ENCODE measurements at places on chromosomes 1 and 21.

DNA sequence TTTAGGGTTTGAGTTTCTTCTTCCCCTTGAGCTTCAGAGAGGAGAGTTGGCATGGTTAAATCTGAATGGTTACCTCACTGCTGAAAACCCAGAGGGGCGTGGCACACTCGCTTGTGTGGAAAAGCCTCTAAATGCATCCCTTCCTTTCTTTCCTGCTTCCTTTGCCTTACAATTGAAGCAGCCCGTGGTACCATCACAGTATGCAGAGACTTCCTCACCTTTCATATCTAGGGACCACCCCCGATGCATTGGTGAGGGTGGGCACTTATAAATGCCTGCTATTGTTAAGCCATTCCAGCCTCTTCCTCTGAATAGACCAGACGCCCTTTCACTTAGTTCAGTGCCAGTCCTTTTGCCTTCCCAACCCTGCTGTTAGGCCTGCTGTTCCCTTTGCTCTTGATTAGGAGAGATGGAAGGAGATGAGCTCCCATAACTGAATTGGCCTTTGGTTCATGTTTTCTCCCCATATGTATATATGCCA, 21.9 kb upstream of the LAX1 start:
- no peak for DNase-seq

DNA sequence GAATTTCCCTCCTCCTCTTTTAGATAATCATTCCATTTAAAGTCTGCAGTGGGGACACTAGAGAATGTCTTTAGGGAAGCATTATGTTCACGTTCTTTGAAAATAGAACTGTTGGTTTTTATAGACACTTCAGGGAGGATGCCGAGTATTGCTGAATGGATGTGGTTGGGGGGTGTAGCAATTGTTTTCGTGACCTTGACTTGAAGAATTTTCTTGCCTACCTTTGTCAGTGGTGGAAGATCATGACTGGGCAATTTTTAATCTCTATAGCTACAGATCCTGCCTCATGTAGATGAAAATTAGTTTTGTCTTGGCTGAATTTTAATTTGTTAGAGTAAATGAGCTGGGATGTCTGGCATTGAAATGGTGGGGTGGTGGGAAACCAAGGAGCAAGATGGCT, 3.8 kb downstream of the SMG7 start:
- no peak for DNase-seq

GRCh38 chr1:31768939-31769704, 5.0 kb upstream of the ADGRB2 start:
- no peak for DNase-seq

GRCh38 chr1:246583448-246584185, 17.4 kb downstream of the CNST start:
- no peak for DNase-seq

DNA sequence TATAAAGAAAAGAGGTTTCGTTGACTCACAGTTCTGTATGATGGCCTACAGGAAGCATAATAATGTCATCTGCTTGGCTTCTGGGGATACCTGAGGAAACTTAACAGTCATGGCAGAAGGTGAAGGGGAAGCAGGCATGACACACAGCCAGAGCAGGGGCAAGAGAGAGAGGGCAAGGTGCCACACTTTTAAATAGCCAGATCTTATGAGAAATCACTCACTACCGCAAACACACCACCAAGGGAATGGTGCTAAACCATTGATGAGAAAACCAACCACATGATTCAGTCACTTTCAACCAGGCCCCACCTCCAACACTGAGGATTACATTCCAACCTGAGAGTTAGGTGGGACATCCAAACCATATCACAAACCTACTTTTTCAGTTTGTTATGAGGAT, 245.9 kb upstream of the SGIP1 start:
- no peak for DNase-seq

DNA sequence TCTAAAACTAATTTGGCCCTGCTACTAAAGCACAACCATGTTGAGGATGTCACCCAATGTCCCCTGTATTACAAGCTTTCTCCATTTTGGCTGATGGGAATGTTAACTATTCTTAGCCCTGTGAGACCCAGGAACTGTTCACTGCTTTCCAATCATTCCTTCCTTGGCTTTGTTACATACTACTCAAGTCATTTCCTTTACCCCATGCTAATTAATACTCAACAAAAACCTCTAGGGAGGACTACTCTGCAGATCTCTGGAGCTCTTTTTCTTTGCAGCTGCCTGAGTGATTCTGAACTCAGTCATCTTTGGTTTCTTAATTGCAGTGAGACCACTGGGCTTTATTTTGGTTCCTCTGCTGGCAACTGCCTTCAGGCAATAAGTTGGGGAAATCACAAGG, 23.3 kb upstream of the RPE65 start:
- no peak for DNase-seq

GRCh38 chr1:232310541-232310940, 319.4 kb downstream of the SIPA1L2 start:
- DNase-seq = no peak

- DNase-seq = no peak
Measured at GRCh38 chr1:97094247-97094972, 372.8 kb downstream of the PTBP2 start.

- DNase-seq = no peak
Measured at GRCh38 chr21:19731251-19731650, 1267.0 kb upstream of the NCAM2 start.

- DNase-seq = no peak
Measured at GRCh38 chr1:32411261-32411660, 17.0 kb upstream of the BSDC1 start.

GRCh38 chr1:200346700-200347099, 63.1 kb downstream of the ZNF281 start:
- no peak for DNase-seq

DNA sequence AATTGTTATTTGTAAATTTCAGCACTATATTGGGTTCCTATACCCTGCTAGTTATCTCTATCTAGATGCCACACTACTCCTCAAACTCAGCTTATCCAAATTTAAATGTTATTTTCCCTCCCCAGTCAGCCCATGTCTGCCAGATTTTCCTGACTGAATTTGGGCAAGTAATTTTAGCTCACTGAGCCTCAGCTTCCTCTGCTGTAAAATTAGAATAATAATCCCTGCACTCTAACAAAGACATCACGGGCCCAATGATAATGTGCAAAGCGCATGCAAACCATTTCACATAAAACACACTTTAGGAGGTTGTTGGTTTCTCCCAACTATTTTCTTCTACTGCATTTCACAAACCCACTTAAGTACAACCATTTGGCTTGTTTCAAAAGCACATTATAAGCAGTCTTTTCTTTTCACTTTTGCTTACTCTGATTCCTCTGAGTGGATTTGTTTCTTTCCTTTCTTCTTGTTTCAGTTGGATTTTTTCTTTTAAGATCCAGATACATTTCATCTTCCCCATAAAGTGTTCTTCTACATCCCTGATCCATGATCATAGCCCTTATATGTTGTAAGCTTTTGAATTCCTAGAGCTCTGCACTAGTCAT, 152.8 kb upstream of the DPT start:
- no peak for DNase-seq

- no peak for DNase-seq
Measured at GRCh38 chr1:29312469-29313461, 76.4 kb downstream of the PTPRU start.

- no peak for DNase-seq
Measured at GRCh38 chr1:184889902-184890301, 84.4 kb downstream of the NIBAN1 start.

DNA sequence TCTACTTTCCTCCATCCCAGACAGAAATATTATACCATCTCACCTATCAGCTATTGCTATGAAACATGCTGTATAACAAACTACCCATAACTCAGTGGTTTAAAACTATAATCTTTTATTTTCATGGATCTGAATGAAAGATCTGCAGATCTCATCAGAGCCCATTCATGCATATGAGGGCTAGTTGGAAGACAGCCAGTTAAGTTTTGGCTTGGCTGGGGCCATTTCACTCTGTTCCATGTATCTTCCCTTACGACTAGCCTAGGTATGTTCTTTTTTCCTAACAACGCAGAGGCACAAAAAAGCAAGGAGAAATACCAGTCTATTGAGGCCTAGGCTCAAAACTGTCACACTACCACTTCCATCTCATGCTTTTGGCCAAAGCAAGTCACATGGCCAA, 28.1 kb upstream of the RGS1 start:
- peak; percentile 28 for DNase-seq

DNA sequence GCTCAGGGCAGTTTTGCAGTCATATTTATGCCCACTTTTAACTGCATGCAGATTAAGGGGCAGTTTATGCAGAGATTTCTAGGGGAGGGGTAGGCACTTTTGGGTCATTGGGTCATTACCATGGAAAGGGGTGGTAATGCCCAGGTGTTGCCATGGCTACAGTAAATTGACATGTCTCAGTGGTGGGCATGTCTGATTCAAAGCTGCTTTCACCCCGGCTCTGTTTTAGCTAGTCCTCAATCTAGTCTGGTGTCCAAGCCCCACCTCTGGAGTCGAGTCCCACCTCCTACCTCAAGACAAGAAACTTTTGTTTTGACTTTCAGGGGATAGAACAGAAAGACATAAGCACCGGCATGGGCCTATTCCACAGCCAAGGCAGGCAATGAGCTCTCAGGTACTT, 8.9 kb upstream of the NEK2 start:
- DNase-seq = no peak

GRCh38 chr1:22177354-22178003, 34.6 kb upstream of the WNT4 start:
- DNase-seq = no peak

DNA sequence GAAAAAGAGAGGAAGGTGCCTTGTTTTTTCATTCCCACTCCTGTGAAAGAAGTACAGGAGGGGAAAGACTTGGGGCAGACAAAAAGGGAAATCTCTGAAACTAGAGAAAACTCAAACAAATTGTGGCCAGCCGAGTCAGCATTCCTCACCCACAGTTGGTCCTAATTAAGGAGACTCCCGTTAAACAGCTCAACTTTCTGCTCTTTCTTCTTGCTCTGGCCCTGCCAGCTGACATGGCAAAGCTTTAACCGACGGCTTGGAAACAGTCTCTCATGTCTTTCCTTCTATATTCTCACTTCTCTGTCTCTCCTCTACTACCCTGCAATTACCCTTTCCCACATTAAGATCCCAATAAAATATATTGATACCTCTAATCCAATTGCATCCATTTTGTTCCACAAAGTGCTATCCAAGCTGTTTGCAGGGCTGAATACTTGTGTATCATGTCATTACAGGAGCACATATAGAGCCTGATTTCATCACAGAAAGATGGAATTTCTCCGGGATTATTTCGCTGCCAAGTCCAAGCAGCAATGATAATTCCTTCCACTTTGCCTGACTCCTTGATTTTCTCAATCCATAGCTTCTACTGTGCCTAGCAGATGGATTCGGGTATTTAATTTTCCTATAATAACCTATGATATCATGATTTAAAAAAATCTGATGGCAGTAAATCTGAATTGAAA, 65.4 kb upstream of the IPO9 start:
- DNase-seq = peak; percentile 50

- DNase-seq = no peak
Measured at GRCh38 chr1:206050655-206051235, 2.2 kb upstream of the RHEX start.
